ENCODE measurements at places on chromosomes 12 and 14.

DNA sequence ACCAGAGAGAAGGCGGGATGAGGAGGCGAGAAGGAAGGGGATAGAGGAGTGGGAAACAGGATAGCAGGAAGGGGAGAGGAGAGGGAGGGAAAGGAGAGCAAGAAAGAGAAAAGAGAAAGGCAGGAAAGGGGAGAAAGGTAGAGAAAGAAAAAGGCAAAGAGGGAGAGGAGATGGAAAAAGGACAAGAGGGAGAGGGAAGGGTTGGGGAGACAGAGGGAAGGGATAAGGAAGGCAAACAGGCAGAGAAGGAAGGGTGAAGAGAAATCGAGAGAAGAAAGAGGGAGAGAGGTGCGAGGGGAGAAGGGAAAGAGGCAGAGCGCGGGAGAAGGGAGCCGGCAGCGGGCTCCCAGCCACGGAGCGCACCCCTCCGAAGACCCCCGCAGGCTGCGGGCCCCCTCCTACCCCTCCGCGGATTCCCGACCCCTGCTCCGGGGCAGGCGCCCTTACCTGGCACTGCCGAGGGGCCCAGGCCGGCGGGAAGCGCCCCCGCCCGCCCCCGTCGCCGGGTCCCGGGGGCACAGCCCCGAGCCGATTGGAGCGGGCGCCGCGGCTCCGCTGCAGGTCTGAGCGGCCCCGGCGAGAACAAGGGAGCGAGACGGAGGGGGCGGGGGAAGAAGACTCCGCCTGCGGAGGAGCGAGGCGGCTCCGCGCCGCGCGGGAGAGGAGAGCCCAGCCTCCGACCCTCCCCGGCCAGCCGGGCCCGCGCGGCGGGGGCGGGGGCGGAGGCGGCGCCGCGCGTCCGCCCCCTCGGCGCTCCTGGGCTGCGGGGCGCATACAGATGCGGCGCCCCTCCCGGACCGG, at the start of gene CDH24:
Gene CDH24, minus strand, starts transcription at position 565 of the 801 bp plus-strand sequence. CDS start 1,787 bp downstream, outside the sequence.
- DNase-seq: no peak

- no peak for DNase-seq
Observed at GRCh38 chr12:106228320-106228710, 19.5 kb downstream of the CKAP4 start.

DNA sequence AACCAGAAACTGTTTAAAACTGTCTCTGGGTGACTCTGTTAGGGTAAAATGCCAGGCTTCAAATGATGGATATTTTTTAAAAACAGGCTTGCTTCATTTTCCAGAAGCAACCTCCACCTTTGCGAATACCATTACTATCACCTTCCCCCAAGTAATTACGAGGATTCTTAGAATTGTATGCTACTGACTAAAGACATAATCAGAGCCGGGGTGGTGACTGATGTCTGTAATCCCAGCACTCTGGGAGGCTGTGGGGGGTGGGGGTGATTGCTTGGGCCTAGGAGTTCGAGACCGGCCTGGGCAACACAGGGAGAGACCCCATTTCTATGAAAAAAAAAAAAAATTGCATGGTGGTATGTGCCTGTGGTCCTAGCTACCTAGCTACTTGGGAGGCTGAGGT, 38.3 kb downstream of the FGD6 start:
- DNase-seq: no peak

GRCh38 chr14:103346286-103346685, 12.2 kb downstream of the EIF5 start:
- DNase-seq: no peak
